ENCODE measurements at places on chromosomes 11 and 22.

- DNase-seq: no peak
- H3K4me1 ChIP-seq: no peaks in the 10 kb centered on the region
- no peak overlapping the region for H3K4me3 ChIP-seq
- peaks cover 42% of the 10 kb centered on the region for H3K27me3 ChIP-seq
- H3K36me3 ChIP-seq: no peaks in the 10 kb centered on the region
- H3K27ac ChIP-seq: no peak overlapping the region
Measured at GRCh38 chr11:130815956-130816355, 100.3 kb downstream of the SNX19 start.

DNA sequence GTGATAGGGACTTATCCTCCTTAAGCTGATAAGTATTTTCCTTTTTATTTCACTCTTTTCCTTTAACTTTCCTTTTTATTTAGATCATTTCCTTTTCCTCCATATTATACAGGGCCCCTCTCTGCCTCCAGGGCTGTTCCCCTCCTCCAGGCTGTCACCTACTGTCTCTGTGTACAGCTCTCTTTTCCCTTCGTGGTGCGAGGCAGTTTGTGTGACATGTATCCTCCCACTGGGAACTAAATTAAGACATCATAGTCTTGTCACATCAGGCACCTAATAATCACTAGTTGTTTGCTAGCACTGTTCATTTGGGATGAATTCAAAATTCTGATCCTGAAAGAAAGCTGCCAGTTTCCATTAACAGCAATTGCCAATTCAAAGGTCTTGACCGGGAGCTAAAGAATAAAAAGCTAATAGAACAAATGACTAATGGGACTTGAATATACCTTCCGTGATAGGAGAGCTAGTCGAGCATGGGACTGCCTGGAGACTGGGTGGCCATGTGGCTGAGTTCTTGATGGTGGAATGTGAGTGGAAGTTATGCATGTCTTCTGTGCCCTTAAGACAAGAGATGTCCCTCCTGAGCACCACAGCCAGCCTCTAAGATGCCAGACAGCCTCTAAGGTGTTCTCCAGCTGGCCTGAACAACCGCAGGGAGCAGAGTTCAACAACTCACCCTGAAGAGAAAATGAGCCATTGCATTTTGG is 77.7 kb upstream of the LRRC55 start:
- H3K27me3 ChIP-seq: no peaks in the 10 kb centered on the region
- no peak overlapping the region for H3K4me3 ChIP-seq
- no peaks in the 10 kb centered on the region for H3K4me1 ChIP-seq

- H3K36me3 ChIP-seq: no peaks in the 10 kb centered on the region
- H3K27ac ChIP-seq: no peak overlapping the region
- H3K4me3 ChIP-seq: no peak overlapping the region
- peaks cover 29% of the 10 kb centered on the region for H3K27me3 ChIP-seq
Measured at GRCh38 chr22:48209473-48210197, 1447.2 kb downstream of the TBC1D22A start.

DNA sequence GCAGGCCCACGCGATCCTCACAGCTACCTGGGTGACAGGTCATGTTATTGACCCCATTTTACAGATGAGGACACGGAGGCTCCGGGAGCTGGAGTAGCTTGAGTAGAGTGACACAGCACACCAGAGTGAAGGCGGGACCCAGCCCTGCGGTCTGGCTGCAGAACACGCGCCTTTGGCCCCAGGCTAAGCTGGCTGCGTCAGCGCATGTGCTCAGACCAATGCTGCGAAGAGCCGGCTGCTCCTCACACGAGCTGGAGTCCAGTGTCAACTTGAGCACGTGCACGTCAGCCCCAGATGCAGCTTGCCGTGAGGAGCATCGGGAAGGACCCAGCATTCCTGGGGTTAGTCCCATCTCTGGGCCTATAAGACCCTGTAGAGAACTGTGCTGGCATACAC is 49.9 kb downstream of the SCUBE1 start:
- no peak overlapping the region for H3K4me3 ChIP-seq
- no peaks in the 10 kb centered on the region for H3K36me3 ChIP-seq
- no peaks in the 10 kb centered on the region for H3K27me3 ChIP-seq
- no peak for DNase-seq
- peaks cover 19% of the 10 kb centered on the region for H3K4me1 ChIP-seq

DNA sequence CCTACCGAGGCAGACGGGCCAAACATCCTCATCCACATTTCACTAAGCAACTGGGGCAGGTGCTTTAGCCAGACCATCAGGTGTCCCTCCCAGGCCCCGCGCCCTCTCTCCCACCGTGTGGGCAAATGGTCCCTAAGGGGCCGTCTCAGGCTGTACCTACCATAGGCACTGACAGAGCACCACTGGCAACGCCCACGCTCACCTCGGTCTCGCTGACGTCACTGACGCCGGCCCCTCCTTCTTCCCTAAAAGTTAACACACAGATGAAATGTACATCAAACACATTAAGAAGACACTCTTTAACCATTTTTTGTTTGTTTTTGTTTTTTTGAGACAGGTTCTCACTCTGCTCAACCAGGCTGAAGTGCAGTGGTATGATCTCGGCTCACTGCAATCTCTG is 9.4 kb downstream of the TTLL1 start:
- peaks cover 13% of the 10 kb centered on the region for H3K4me1 ChIP-seq
- peaks cover 13% of the 10 kb centered on the region for H3K36me3 ChIP-seq
- peak overlapping the region; percentile 78 for H3K27ac ChIP-seq
- no peak for DNase-seq
- H3K4me3 ChIP-seq: no peak overlapping the region
- no peaks in the 10 kb centered on the region for H3K27me3 ChIP-seq

DNA sequence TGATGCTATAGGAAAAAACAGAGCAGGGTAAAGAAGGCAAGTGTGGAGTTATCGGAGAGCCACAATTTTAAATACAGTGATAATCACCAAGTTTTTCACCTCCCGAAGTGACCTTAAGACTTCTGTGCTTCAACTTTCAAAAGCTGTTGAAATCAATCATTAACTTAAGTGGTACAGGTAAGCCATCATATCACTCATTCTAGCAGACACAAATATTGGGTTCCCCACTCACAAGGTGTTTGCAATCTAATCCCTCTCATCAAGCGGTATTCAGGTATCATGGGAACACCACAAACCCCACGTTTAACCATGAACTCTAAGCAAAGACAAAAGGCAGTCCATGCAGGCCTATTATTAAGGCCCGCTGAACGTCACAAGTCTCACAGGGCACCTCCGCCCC is 26.8 kb downstream of the LARGE1 start:
- DNase-seq: no peak
- no peaks in the 10 kb centered on the region for H3K36me3 ChIP-seq
- no peak overlapping the region for H3K4me3 ChIP-seq
- no peaks in the 10 kb centered on the region for H3K27me3 ChIP-seq

GRCh38 chr11:70019576-70020011 is 58.5 kb upstream of the ANO1 start:
- DNase-seq: no peak
- no peaks in the 10 kb centered on the region for H3K4me1 ChIP-seq
- H3K4me3 ChIP-seq: no peak overlapping the region
- no peak overlapping the region for H3K27ac ChIP-seq
- H3K27me3 ChIP-seq: peaks cover 21% of the 10 kb centered on the region
- no peaks in the 10 kb centered on the region for H3K36me3 ChIP-seq

- H3K36me3 ChIP-seq: no peaks in the 10 kb centered on the region
- H3K27ac ChIP-seq: no peak overlapping the region
- no peak for DNase-seq
- no peaks in the 10 kb centered on the region for H3K4me1 ChIP-seq
- H3K27me3 ChIP-seq: peaks cover 34% of the 10 kb centered on the region
Measured at GRCh38 chr11:27459191-27459590, 13.4 kb downstream of the LGR4 start.

- no peak for DNase-seq
- peaks cover 24% of the 10 kb centered on the region for H3K4me1 ChIP-seq
- H3K36me3 ChIP-seq: no peaks in the 10 kb centered on the region
Measured at GRCh38 chr11:47387944-47388696, 9.8 kb upstream of the SPI1 start.

DNA sequence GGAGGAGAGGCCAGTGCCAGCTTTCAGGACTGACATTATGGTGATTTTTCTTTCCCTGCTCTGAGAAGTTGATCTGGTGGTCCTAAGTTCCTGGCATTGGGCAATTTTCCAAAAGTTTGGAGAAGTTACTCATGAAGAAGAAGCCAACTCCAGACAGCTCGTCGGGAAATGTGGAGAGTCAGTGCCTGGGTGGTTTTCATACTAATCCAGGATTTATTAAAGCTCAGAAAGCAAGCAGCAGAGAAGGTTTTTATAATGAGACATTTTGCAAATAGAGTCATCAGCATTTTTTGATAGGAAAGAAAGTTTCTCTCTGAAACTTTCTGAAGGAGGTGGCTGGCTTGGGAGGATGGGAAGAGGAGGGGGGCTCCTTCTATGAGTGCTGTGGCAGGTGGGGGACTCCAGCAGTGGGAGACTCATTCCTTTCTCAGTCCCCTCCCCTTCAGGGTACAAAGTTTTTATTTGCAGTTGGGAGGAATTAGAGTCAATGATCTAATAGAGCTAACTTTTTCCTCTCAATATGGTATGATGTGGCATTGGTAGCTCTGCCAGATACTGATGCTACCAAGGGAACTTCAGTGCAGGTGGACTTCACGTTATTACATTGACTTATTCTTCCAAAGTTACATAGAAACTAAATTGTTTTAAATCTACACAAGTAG is 55.4 kb downstream of the LIF start:
- peaks cover 5% of the 10 kb centered on the region for H3K4me1 ChIP-seq
- no peak overlapping the region for H3K27ac ChIP-seq
- DNase-seq: no peak
- H3K36me3 ChIP-seq: no peaks in the 10 kb centered on the region

DNA sequence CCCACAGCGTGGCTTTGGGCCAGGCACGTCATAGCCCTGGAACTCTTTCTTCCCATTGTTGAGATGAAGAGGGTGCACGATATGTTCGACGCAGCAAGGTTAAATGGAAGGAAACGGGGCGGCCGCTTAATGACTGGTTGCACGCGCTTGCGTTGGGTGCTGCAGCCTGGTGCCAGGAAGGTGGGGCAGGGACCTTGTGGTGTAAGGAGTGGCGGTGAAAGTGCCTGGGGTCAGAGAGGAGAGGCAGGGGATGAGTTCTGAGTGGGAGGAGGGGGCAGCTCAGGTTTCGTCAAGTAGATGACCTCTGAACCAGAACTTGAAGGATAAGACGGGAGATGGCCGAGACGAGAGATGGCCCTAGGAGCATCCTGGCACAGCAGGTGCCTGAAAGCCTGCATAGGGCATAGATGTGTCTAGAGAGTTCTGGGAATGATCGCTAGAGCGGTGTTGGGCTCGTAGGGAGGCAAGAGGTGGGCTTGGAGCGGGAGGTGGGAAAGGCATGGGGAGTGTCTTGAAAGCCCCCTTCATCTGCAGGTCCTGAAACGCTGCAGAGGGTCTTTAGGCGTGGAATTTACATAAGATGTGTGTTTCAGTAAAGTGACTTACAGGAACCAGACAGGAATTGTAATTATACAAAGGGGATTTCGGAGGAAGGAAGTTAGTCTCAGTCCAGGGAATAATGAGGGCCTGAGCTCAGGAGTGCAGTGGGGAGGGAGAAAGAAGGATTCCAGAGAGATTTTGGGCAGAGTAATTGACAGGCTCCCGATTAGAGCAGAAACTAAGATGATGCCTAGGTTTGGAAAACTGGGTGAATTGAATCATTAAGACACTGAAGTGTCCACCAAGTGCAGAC is 43.2 kb upstream of the CLDN5 start:
- H3K36me3 ChIP-seq: no peaks in the 10 kb centered on the region
- H3K4me1 ChIP-seq: no peaks in the 10 kb centered on the region
- peaks cover 23% of the 10 kb centered on the region for H3K27me3 ChIP-seq
- no peak for DNase-seq
- no peak overlapping the region for H3K27ac ChIP-seq
- no peak overlapping the region for H3K4me3 ChIP-seq

DNA sequence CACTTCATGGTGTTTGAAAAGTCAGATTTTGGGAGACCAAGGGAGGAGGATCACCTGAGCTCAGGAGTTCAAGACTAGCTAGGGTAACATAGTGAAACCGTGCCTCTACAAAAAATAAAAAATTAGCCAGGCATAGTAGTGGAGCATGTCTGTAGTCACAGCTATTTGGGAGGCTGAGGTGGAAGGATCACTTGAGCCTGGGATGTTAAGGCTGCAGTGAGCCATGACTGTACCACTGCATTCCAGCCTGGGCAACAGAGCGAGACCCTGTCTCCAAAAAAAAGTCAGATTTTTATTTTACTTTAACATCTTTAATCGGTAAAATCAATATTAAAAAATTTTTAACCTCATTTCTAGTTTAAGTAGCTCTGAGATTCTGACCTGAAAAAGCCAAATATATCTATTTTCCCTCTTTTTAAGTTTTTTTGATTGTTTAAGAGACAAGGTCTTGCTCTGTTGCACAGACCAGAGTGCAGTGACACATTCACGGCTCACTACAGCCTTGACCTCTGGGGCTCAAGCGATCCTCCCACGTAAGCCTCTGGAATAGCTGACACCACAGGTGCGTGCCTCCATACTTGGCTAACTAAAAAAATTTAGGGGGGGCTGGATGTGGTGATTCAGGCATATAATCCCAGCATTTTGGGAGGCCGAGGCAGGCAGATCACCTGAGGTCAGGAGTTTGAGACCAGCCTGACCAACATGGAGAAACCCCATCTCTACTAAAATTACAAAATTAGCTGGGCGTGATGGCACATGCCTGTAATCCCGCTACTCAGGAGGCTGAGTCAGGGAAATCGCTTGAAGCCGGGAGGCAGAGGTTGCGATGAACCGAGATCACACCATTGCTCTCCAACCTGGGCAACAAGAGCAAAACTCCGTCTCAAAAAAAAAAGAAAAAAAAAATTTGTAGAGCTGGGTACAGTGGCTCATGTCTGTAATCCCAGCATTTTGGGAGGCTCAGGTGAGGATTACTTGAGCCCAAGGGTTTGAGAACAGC is 48.4 kb downstream of the SFI1 start:
- H3K27me3 ChIP-seq: no peaks in the 10 kb centered on the region
- no peak overlapping the region for H3K27ac ChIP-seq
- no peak for DNase-seq
- H3K36me3 ChIP-seq: peaks cover 54% of the 10 kb centered on the region
- H3K4me1 ChIP-seq: no peaks in the 10 kb centered on the region
- no peak overlapping the region for H3K4me3 ChIP-seq

DNA sequence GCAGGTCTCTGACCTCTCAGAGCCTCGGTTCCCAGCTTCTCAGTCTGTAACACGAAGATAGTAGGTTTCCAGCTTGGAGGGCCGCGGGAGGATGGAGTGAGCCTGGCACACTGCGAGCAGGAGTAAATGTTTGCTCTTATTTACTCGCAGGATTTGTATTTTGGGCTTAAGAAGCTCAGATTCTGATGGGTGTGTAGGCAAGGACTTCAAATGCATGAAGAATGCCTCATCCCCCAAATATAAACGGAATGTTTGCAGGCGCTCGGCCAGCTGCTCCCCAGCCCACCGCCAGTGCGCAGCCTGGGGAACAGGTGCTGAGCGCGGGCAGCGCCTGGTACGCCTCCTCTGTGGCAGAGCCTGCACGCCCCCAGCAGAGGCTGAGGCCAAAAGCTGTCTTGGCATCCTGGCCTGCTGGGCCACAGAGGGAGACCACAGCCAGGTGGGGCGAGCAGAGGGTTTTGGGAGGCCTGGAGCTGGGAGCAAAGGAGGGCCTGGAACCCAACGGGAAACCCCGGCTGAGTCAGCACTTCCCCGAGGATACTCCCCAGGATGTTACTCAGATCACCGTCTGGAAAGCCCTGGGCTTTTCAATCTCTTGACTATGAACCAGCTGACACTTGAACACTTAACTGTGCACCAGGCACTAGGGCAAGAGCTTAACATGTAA is 9.4 kb downstream of the EHD1 start:
- H3K4me3 ChIP-seq: peak overlapping the region; percentile 80
- H3K27ac ChIP-seq: peak overlapping the region; percentile 93
- no peak for DNase-seq
- H3K4me1 ChIP-seq: peaks cover 76% of the 10 kb centered on the region
- H3K36me3 ChIP-seq: peaks cover 56% of the 10 kb centered on the region
- no peaks in the 10 kb centered on the region for H3K27me3 ChIP-seq

- no peaks in the 10 kb centered on the region for H3K27me3 ChIP-seq
- no peaks in the 10 kb centered on the region for H3K36me3 ChIP-seq
- H3K4me3 ChIP-seq: no peak overlapping the region
- no peak overlapping the region for H3K27ac ChIP-seq
- peaks cover 9% of the 10 kb centered on the region for H3K4me1 ChIP-seq
Measured at GRCh38 chr22:39283322-39284141, 35.9 kb downstream of the RPL3 start.

All from central memory CD8-positive, alpha-beta T cell (primary cell).